Muscle of back (tissue), 13 donors: ENCODE measurements at places on chromosomes 7 and 10. TPM values are rescaled to one million over a fixed set of nuclear protein-coding genes. Genes with fewer than 3 reads are reported as not detected.

ACTL6B gene
- not detected for polyA plus RNA-seq

DOCK1 gene
- polyA plus RNA-seq: 35.9 TPM

AQP1 gene
- 92.3 TPM for polyA plus RNA-seq

HOXA10 gene
- polyA plus RNA-seq: 11.3 TPM

DPP6 gene
- 4.9 TPM for polyA plus RNA-seq

SMURF1 gene
- polyA plus RNA-seq: 8.9 TPM

SFR1 gene
- polyA plus RNA-seq: 6.8 TPM

SRRM3 gene
- 0.67 TPM for polyA plus RNA-seq

CCL24 gene
- polyA plus RNA-seq: not detected

PIP4K2A gene
- 21.2 TPM for polyA plus RNA-seq

DNA sequence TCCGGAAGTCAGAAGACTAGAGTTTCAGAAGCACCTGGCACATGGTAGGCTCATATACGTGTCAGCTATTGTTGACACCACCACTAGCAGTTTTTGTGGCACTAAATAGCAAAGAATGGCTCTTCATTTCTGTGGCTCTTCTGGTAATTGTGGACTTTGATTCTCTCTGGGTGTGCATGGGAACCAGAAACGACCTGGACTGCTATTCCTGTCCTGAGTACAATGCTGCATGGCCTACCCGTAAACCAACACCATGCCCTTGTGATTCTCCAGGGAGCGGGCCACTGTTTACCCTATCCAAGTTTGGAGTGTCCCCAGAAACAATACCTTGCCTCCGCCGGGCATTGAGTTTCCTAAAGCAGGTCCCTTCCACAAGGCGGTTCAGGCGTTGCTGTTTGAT, 162.9 kb upstream of the AOAH start:
- no peak for DNase-seq

GRCh38 chr7:28292834-28293526, 112.4 kb upstream of the JAZF1 start:
- DNase-seq: no peak

- DNase-seq: no peak
These were observed 4.0 kb downstream of the PDGFA start for GRCh38 chr7:515628-516027.

DNA sequence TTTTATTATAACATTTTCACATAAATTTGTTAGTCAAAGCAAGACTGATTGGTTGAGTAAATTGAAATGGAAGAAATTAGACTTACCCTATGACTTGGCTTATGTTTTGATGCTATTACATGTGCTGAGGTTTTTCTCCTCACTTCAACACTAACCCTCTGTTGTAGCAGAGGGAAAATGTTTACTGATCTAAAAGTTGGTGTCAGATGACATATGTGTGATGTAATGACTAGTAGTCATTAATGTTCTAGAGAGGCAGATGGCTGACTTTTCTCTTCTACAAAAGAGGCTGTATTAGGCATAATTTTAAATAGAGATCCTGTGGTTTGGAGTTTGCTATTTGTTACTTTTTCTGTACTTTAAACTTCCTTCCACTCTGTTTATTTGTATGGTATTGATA, 266.0 kb downstream of the BBS9 start:
- no peak for DNase-seq

DNA sequence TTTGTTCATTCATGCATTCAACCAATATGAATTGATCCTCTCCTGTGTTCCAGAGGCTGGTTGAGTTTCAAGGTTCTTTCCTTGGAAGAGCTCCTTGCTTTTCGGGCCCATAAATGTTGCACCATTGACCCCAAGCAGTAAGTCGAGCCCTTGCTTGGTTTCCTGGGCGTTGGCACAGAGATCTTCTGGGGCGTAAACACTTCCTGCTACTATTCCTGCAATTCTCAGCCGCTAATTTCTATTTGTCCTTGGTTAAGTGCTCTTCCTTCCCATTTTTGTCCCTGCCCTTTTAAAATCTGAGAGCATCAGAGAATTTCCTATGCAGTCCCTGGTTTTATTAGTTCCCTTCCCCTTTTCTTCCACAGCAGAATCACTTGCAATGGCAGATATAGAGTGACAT, 44.1 kb upstream of the ADRB1 start:
- DNase-seq: no peak

GRCh38 chr7:157077986-157078644, 60.6 kb upstream of the UBE3C start:
- DNase-seq: peak; percentile 3

GRCh38 chr10:92638037-92638436, 45.1 kb downstream of the KIF11 start:
- no peak for DNase-seq

DNA sequence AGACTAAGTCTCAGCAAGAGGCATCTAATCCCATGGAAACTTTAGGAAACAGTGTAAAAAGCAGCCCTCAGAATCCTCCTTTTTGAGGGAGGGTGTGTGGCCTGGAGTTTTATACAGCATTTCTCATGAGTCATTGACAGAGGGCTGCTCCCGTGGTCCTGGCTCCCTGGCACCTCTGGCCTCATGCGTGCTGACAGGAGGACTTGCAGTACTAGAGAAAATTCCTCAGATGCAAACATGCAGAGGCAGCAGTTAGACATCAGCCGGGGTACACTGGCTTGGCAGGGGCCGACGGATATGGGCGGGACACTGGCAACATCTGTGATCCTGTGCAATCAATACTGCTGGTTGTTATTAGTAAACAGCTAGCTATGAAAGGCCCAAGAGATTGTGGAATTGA, 925.1 kb upstream of the CELF2 start:
- no peak for DNase-seq

- no peak for DNase-seq
These were observed 87.2 kb upstream of the KIF5B start for GRCh38 chr10:32143302-32143847.

GRCh38 chr10:85446827-85447226, 919.8 kb downstream of the GRID1 start:
- no peak for DNase-seq

GRCh38 chr7:80537091-80537490, 25.2 kb upstream of the GNAT3 start:
- DNase-seq: no peak

- no peak for DNase-seq
These were observed 62.8 kb downstream of the PPP1R3A start for GRCh38 chr7:113856010-113856409.

GRCh38 chr7:48109848-48110663, 21.0 kb downstream of the UPP1 start:
- DNase-seq: peak; percentile 55

DNA sequence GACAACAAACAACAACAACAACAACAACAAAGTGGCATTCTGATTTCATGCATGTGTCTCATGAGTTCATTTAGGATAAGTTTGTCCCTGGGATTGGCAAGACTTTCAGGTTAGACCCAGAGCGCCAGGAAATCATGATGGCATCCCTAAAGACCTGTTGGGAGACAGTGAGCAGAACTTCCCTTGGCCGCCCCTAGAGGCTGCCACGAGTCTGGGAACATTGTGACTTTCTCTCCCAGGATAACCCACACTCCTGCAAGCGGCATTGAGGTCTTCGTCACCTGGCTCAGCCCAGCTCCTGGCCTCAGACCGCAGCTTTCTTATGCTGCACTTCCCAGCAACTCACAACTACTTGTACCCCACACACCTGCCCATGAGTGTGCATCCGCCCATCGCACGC, 80.5 kb upstream of the RNF32 start:
- DNase-seq: no peak

- DNase-seq: no peak
These were observed 37.6 kb downstream of the PPIF start for GRCh38 chr10:79384773-79385391.

DNA sequence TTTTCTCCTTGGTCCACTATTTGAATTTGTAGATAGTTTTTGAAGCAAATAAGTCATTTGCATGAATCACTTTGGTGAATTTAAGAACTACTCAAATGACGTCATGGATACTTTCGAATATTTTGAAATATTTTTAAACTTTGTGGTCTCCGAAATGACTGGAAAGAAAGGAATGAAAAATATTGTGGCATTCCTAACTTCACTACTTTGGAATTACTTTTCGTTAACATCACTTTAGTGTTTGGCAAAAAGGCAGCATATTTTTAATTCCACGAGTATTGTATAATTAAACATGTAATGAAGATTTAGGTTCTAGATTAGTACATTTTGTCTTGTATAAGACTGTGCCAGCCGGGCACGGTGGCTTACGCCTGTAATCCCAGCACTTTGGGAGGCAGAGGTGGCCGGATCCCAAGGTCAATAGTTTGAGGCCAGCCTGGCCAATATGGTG, 35.3 kb upstream of the ZRANB1 start:
- DNase-seq: no peak

DNA sequence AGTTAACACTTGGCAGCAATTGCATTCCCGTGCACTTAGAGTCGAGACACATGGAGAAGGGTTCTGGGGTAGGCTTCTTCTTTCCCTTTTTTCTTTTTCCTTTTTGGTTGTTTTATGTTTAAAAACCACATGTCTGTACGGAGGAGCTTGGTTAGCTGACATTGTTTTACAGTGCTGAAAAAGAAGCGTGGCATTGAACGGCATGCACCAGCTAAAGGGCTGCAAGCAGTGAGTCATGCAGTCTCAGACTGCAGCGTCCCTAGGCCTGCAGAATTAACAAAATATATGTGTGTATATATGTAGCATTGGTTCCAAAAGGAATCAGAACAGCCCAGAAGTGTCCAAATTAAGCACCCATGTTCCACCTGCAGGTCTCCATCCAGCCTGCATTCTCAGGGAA, 211.0 kb downstream of the TCF7L2 start:
- DNase-seq: no peak

- no peak for DNase-seq
These were observed 80.8 kb downstream of the RBM20 start for GRCh38 chr10:110724937-110725336.

DNA sequence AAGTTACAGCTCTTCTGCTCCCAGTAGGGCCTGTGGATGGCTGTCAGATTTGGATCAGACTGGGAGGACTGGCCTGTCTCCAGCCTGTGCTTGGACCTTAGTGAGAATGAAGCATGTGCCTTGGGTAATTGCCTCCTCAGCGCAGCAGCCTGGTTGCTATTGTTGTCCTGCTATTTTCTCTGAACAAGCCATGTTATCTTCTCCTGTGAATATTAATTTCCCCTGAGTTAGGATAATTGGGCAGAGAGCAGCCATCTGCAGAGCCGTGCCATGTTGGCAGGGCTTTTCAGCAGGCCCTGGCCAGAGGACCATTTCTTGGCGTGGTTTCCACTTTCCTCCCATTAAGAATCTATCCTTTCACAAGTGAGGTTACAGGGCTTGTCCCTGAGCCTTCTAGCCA, 497.3 kb downstream of the SORCS3 start:
- no peak for DNase-seq
